ENCODE measurements at places on chromosomes 16 and 17.

DNA sequence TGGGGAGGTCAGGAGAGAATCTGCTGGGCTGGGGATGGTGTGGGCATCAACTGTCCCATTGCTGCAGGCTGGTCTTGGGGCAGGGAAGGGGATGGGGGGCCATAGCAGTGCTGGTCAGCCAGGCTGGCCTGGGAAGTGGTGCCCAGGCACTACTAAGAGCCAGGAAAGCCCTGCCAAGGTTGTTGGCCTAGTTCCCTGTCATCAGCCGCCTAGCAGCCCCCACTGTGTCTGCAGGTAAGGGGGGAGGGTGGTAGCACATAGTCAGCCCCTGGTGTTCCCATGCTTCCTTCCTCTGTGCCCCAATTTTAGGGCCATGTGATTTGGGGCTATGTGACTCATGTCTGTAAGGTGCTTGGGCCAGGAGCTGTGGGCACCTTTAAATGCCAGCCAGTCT is 17.8 kb downstream of the GJD3 start:
- H3K27me3 ChIP-seq, result no peaks in the 10 kb centered on the region
- no peak for DNase-seq
- H3K4me1 ChIP-seq, result peaks cover 35% of the 10 kb centered on the region
- no peak overlapping the region for H3K27ac ChIP-seq

DNA sequence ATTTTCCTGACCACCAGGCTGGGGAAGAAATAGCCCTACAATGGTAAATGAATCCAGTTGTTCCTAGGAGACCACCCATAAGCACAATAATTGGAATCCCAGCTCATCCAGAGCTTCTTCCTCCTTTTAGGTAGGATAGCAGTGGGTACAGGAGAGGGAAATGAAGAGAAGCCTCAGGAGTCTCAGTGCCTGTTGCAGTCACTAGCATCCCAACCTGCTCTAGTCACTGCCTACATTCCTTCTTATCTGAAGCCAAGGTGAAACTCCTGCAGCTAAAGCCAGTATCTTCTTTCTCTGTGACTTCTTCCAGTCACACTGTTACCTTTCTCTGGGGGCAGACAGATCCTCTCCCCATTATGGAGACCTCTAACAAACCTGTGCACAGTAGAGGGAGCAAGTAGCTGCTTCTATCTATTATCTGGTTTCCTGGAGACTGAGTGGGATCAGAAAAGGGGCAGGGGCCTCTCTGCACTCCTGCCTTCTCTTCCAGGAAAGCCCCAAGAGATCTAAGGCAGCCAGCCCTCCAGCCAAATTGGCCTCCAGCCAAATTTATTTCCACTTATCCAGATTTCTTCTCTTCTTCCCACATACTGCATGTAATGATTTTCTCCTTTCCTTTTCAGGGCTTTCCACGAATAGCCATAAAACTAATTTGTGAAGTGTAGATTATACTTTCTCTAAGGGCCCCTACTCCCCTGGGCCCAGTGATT is 85.5 kb downstream of the SSH2 start:
- no peak for DNase-seq
- H3K4me3 ChIP-seq, result no peak overlapping the region
- peaks cover 5% of the 10 kb centered on the region for H3K36me3 ChIP-seq
- H3K27ac ChIP-seq, result no peak overlapping the region
- peaks cover 10% of the 10 kb centered on the region for H3K4me1 ChIP-seq

DNA sequence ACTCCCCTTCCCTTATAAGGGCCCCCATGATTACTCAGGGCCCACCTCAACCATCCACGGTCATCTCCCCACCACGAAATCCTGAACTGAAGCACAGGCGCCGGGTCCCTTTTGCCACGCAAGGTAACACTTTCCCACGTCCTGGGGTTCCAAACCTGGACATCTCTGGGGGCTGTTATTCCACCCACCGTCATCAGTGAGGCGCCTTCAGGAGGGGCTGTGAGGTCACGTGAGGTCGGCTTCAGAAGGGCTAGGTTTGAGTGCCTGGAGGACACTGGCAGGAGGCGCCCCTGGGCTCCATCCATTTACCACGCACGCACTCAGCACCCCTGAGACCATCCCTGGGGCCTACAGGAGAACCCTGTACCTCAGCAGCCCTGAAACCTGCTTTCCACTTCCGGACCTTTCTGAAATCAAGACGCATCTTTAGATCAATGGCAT is 4.1 kb downstream of the CD2BP2 start:
- H3K36me3 ChIP-seq, result peaks cover 38% of the 10 kb centered on the region
- no peak overlapping the region for H3K4me3 ChIP-seq
- peaks cover 50% of the 10 kb centered on the region for H3K4me1 ChIP-seq
- peak overlapping the region; percentile 69 for H3K27ac ChIP-seq
- no peaks in the 10 kb centered on the region for H3K27me3 ChIP-seq

GRCh38 chr17:13030459-13031300 is 12.9 kb upstream of the ELAC2 start:
- DNase-seq, result peak; percentile 33
- no peaks in the 10 kb centered on the region for H3K27me3 ChIP-seq
- peaks cover 9% of the 10 kb centered on the region for H3K4me1 ChIP-seq
- H3K36me3 ChIP-seq, result no peaks in the 10 kb centered on the region
- H3K4me3 ChIP-seq, result no peak overlapping the region

GRCh38 chr16:55563797-55564196 is 2.7 kb upstream of the CAPNS2 start:
- peaks cover 3% of the 10 kb centered on the region for H3K27me3 ChIP-seq
- H3K4me1 ChIP-seq, result no peaks in the 10 kb centered on the region
- H3K36me3 ChIP-seq, result no peaks in the 10 kb centered on the region
- no peak overlapping the region for H3K4me3 ChIP-seq
- DNase-seq, result no peak
- H3K27ac ChIP-seq, result no peak overlapping the region

DNA sequence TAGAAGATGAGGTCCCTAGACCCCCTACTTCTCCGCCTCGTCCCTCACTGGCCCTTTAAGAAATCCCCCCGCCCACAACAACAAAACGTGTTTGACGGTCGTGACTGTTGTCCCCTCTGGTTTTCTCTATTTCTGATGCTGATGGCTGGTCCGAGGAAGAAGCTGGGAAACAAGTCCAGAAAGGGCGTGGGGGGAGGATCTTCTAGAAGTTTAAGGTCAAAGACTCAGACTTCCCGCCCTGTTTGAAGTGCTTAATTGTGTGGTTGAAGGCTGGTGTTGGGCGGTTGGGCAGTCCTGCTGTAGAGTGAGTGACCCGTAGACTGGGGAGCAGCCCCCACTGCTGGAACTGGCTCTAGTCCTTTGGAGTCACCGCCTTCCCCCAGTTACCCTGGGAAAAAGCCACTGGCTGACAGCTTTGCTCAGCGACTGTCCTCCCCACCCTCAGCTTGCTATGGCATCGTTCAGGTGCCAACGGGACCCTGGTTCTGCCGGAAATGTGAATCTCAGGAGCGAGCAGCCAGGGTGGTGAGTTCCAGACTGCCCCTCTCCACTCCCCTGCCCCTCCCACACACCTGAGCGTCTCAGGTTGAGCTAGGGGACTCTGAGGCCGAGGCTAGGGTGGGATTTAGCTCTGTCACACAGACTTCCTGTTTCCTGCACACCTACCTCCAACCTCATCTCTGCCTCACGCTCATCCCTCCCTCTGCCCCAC is 1.6 kb downstream of the MLLT6 start:
- H3K36me3 ChIP-seq, result peaks cover 41% of the 10 kb centered on the region
- no peaks in the 10 kb centered on the region for H3K27me3 ChIP-seq
- H3K4me1 ChIP-seq, result peaks cover 70% of the 10 kb centered on the region
- no peak for DNase-seq
- H3K27ac ChIP-seq, result peak overlapping the region; percentile 95

- no peaks in the 10 kb centered on the region for H3K36me3 ChIP-seq
- no peak for DNase-seq
Observed at GRCh38 chr16:9415545-9415944, 324.1 kb downstream of the HAPSTR1 start.

DNA sequence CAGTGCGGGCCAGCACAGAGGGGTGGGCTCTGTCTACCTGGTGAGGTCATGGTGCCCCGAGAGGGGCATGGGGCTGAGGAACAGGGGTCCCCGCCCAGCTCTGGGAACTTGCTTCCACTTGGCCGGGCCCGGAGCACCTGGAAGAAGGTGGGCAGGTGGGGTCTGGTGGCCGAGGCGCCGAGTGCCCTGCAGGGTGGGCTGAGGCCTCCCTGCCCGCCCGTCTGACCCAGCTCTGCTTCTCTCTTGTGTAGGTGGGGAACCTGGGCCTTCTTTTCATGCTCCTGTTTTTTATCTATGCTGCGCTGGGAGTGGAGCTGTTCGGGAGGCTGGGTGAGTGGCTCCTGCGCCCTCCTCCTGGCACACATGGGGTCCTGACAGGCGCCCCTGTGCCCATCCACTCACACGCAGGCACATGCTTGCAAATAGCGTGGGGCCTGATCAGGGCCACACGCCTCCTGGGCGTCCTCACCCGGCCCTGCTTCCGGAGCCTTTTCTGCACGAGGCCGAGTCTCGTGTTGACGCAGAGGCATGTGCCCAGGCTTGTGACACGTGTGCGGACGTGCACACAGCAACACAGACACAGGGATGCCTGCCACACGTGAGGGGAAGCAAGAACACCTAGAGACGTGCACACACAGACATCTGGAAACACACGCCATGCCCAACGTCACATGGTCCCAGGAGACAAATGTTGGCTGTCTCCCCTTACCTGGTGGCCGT is 8.2 kb downstream of the TPSG1 start:
- H3K36me3 ChIP-seq, result no peaks in the 10 kb centered on the region
- no peaks in the 10 kb centered on the region for H3K27me3 ChIP-seq
- H3K4me1 ChIP-seq, result no peaks in the 10 kb centered on the region

- peaks cover 2% of the 10 kb centered on the region for H3K27me3 ChIP-seq
- no peak for DNase-seq
- H3K27ac ChIP-seq, result no peak overlapping the region
- H3K36me3 ChIP-seq, result no peaks in the 10 kb centered on the region
- H3K4me3 ChIP-seq, result no peak overlapping the region
Observed at GRCh38 chr16:20410121-20410723, 888 bp downstream of the ACSM5 start.

- DNase-seq, result peak; percentile 66
- H3K4me3 ChIP-seq, result peak overlapping the region; percentile 90
- peak overlapping the region; percentile 100 for H3K27ac ChIP-seq
- H3K36me3 ChIP-seq, result peaks cover 22% of the 10 kb centered on the region
Observed at GRCh38 chr17:59829217-59830006, 63.3 kb downstream of the TUBD1 start.

GRCh38 chr17:17892009-17892408 is 55.2 kb upstream of the SREBF1 start:
- H3K27ac ChIP-seq, result no peak overlapping the region
- no peaks in the 10 kb centered on the region for H3K27me3 ChIP-seq
- H3K36me3 ChIP-seq, result peaks cover 5% of the 10 kb centered on the region
- DNase-seq, result no peak

DNA sequence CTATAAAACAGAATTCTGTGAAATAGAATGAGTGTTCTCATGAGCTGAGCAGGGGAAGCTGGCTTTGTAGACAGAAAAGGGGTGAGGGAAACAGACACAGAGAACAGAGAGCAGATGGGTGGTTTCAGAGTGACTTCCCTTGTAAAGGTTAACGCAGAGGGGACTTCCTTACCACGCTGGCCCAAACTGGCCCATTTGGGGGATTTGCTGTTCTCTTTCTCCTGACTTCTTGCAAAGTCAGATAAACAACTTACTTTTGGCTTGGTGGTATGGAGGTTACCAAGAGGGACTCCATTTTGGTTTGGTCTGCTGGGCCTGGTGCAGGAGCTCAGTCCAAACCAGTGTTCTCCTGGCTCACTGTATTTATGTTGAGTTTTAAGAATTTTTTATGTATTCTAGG is 48.4 kb downstream of the SEC14L1 start:
- peak overlapping the region; percentile 90 for H3K27ac ChIP-seq
- peak; percentile 46 for DNase-seq
- no peaks in the 10 kb centered on the region for H3K27me3 ChIP-seq
- H3K4me1 ChIP-seq, result peaks cover 42% of the 10 kb centered on the region
- H3K4me3 ChIP-seq, result peak overlapping the region; percentile 54

GRCh38 chr17:60496041-60496440 is 30.0 kb downstream of the APPBP2 start:
- peaks cover 57% of the 10 kb centered on the region for H3K36me3 ChIP-seq
- DNase-seq, result no peak
- no peak overlapping the region for H3K4me3 ChIP-seq
- H3K4me1 ChIP-seq, result no peaks in the 10 kb centered on the region
- no peaks in the 10 kb centered on the region for H3K27me3 ChIP-seq
- H3K27ac ChIP-seq, result no peak overlapping the region

DNA sequence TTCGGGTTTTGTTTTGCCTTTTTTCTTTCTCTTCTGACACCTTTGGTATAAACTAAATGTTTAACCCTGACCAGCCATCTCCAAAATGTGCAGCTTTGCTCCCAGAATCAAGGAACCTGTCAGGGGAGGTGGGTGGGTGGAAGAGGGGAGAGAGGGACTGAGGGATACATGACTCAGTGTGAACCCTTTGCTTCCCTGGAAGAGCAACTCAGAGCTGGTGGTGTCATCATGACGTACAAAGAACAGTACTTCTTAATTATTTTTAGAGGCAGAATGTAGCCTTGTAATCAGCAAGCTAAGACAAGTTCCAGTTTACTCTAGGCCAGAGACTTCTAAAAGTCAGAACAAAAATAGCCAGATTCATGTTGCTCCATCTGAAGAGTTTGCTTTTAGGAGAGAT is 119.6 kb upstream of the HAS3 start:
- H3K4me3 ChIP-seq, result no peak overlapping the region
- H3K4me1 ChIP-seq, result no peaks in the 10 kb centered on the region
- H3K36me3 ChIP-seq, result peaks cover 4% of the 10 kb centered on the region
- H3K27me3 ChIP-seq, result no peaks in the 10 kb centered on the region
- no peak for DNase-seq

- no peak for DNase-seq
- peak overlapping the region; percentile 22 for H3K4me3 ChIP-seq
- no peak overlapping the region for H3K27ac ChIP-seq
Observed at GRCh38 chr17:37088913-37089312, 140.2 kb downstream of the AATF start.

GRCh38 chr17:50550661-50551432 is 3.9 kb downstream of the SPATA20 start:
- no peak overlapping the region for H3K27ac ChIP-seq
- no peak for DNase-seq
- H3K4me1 ChIP-seq, result peaks cover 9% of the 10 kb centered on the region
- H3K4me3 ChIP-seq, result no peak overlapping the region

GRCh38 chr17:63041251-63041650 is 75.2 kb downstream of the TANC2 start:
- no peaks in the 10 kb centered on the region for H3K4me1 ChIP-seq
- DNase-seq, result no peak
- no peaks in the 10 kb centered on the region for H3K36me3 ChIP-seq
- no peak overlapping the region for H3K4me3 ChIP-seq
- peaks cover 2% of the 10 kb centered on the region for H3K27me3 ChIP-seq
- H3K27ac ChIP-seq, result no peak overlapping the region

- H3K27ac ChIP-seq, result no peak overlapping the region
- no peak overlapping the region for H3K4me3 ChIP-seq
- DNase-seq, result no peak
- no peaks in the 10 kb centered on the region for H3K36me3 ChIP-seq
- H3K4me1 ChIP-seq, result no peaks in the 10 kb centered on the region
- no peaks in the 10 kb centered on the region for H3K27me3 ChIP-seq
Observed at GRCh38 chr17:74099442-74100340, 103.8 kb upstream of the RPL38 start.

GRCh38 chr16:24409045-24409444 is 130.3 kb upstream of the RBBP6 start:
- no peaks in the 10 kb centered on the region for H3K36me3 ChIP-seq
- peaks cover 1% of the 10 kb centered on the region for H3K27me3 ChIP-seq
- no peak overlapping the region for H3K27ac ChIP-seq
- H3K4me3 ChIP-seq, result no peak overlapping the region

Data from activated T-helper 1 cell treated with anti-CD3 and anti-CD28 coated beads, Interleukin-12 subunit alpha, Interleukin-12 subunit beta, Interleukin-2, Interleukin-4 antibody, amounts not matched to agents 30 ng/mL and 10 ng/mL and 1 ng/mL, durations not matched to agents 14 hours and 24 hours and 36 hours (primary cell).